ENCODE measurements at places on chromosomes 16 and 17.

GRCh38 chr17:79671085-79671694, 59.6 kb upstream of the ENPP7 start:
- no peak for DNase-seq

DNA sequence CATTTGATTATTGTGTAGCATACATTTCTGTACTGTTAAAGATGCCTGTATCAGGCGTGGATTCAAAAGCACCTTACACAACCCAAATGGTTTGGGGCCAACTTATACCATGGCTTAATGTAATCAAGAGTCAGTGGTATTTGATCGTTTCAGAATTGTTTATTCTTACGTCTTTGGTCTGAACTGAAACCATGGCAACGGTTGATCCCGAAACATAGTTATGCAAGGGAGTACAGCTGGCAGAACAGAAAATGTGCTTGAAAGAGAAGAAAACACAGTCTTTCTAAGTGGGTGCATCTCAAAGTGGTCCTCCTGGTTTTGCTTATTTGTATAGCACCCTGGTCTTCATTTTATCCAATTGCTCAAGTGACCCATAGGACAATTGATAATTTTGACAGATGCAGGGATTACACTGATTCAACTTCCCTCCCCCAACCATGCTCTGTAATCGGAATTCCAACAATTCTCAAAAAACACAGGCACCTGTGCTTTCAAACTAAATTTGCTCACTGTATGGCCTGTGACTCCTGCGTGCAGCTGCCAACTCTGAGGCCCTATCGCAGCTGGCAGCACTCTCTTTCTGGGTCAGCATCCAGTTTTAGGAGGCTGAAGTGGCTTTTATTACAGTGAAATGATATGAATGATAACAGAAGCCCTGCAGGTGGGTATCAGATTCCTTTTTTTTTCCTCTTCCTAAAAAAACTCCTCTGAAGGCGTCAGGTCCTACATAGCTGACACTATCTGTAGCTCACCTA, 77.0 kb upstream of the AXIN2 start:
- DNase-seq = no peak

GRCh38 chr17:61723183-61723582, 132.2 kb upstream of the NACA2 start:
- no peak for DNase-seq

- DNase-seq = no peak
Observed at GRCh38 chr16:82655072-82655714, 28.4 kb downstream of the CDH13 start.

DNA sequence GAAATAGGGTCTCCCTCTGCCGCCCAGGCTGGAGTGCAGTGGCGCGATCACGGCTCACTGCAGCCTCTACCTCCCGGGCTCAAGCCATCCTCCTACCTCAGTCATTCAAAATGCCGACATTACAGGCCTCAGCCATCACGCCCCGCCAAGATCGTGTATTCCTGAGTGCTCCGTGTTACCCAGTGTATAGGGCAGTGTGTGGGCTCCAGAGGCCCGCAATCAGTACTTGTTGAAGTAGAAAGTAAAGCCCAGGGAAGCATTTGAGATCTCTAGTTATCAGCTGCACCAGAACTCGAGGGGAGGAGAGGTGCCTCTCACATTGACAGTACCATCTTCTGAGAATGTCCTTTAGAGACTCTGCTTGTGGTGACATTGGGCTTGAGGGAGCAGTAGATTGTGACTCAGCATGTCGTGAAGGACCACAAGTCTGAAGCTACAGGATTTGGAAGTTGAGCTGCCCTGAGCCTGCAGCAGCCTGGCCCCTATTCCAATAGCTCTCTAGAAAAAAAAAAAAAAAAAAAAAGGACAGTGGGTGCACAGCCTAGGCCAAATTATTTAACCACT, 1.1 kb upstream of the PRPSAP1 start:
- DNase-seq = no peak

DNA sequence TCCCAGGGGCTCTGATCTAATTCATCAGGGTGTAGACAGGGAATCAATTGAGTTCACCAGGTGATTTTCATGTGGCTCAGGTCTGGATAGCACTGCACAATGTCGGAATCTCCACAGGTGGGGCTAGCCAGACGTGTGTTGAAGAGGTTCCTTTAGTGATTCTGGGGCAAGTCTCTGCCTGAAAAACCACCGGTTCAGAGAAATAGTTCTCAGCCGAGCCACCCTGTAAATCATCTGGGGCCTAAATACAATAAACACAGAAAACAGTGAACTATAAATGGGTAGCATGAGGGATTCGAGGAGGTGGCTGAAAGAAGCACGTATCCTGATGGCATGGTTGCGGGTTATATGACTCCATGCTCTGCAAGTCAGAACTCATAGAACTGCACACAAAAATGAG, 21.3 kb downstream of the ASPA start:
- DNase-seq = no peak

GRCh38 chr16:85680352-85680944, 8.3 kb downstream of the GINS2 start:
- DNase-seq = no peak

DNA sequence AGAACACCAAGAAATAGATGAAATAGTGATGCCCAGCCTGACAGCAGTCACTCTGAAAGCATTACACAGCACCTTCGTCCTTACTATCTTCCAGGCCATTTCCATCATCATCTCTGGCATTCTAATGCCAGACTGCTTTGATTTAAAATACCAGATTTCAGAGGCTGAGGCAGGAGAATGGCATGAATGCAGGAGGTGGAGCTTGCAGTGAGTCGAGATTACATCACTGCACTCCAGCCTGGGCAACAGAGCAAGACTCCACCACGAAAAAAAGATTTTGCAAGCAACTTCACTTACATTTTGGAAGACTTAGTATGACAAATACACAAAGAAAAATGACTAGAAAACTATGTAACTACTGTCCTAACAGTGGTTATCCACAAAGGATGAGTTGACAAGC, 244.0 kb downstream of the CPPED1 start:
- DNase-seq = no peak

DNA sequence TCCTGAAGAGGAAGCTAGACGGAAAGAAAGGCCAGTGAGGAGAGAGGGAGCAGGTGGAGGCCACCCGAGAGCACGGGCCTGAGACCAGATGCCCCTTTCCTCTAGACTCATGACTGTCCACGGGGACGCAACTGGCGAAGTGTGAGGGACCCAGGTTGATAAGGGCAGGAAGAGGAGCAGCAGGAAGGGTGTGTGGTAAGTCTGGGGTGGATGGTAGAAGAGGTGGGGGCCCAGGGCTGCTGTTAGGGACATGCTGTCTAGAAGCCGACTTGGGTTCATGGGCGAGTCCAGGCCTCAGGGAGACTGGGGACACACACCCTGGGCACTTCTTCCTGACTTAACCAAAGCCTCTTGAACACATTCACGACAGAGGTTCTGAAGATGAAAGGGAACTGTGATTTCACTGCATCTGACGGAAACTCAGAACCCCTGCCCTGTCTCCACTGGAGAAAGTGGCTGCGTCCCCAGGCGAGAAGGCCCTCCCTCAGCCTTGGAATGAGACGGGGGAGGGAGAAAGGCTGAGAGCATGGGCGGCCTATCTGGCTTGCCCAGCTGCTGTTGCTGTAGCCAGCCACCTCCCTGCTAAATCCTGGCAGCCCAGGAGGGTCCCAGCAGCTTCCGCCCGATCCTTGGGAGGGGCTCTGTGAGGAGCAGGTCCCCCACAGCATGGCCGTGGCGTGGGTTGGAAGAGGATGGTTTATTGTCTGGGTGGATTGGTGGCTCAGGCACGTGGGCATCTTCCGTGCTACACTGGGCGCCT, 6.0 kb downstream of the HIC1 start:
- no peak for DNase-seq

- no peak for DNase-seq
Observed at GRCh38 chr17:82901856-82902255, 62.0 kb upstream of the ZNF750 start.

GRCh38 chr16:78832100-78832499, 732.6 kb downstream of the WWOX start:
- no peak for DNase-seq

DNA sequence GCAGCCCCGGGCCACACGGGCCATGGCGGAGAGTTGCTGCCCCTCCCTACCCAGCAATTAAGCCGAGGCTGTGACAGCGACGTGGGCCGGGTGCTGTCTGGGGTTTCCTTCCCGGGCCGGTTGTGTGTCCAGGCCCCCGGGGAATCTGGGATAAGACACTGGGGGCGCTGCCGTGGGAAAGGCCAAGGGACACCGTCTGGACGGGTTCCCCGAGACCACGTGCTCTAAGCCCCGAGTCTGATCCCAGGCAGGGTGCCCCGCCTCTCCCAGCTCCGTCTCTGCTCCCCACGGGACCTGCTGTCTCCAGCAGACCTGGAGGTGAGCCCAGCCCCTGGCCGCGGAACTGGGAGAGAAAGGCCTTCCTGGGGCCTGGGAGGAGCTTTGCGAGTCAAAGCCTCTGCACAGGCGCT, 92.2 kb downstream of the IRX3 start:
- peak; percentile 83 for DNase-seq

DNA sequence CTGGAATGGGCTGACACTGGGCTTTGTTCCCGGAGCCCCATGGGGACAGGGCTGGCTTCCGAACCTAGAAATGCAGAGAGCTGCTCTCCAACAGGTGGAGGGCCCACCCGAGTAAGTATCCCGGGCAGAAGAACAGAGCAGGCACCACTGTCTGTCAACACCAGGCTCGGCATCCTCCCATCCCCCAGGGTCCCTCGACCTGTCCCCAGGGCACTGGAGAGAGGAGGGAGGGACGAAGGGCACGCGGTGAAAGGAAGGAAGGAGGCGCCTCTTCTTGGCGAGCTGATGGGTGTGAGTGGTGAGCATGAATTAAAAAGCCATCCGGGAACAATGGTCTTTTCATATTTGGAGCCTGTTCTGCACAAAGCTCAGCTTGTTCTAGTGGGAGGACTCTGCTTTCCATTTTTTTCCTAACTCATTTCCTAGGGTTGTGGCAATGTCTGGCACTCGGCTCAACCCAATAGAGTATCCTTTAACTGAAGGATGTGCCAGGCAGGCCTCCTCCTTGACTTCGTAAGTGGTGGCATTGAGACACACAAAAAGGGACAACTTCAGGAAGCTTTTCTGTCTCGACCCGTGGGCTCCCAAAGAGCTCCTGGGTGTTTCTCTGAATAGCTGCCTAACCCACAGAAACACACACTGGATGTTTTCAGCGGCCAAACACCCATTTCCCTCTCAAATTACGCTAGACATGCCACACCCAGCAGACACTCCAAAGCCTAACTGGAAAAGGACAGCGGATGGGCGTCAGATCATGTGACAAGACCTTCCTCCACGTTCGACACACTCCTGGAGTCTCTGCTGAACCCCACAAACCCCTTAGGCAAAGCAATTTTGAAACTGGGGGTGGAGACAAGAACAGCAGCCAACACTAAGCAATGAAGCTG, 47.7 kb downstream of the ZFHX3 start:
- peak; percentile 70 for DNase-seq

DNA sequence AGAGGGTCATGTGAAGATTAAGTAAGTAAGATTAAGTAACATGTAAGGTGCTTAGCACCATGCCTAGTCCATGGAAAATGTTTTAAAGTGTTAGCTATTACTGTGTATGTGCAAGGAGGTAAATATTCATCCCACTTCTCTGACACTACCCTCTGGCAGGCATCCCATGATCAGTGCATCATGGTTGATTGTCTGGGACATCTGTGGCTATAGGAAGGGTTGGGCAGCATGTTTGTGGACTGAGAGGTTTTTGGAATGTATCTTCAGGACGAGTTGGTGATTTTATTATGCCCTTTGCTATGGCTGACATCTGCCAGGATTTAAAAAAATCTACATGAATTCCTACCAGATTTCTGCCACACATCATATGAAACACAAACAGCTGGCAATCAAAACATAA, 6.5 kb upstream of the TAOK1 start:
- no peak for DNase-seq

DNA sequence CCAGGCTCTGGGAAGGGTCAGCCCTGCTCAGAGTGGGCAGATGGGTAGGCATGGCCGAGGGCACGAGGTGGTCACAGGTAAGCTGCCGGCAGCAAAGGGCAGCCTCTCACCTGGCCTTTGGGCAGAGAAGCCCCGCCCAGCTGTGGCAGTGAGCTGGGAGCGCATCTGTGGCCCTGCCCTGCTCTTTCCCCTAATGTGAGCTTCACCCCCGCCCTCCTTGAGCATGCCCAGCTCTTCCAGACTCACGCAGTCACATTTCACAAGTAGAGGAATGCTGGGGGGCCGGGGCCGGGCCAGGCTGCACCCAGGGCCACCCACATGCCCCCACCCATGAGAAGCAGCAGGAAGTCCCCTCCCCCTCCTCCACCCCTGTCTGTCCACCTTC, 40.7 kb upstream of the SLC38A10 start:
- DNase-seq = no peak

GRCh38 chr17:74759941-74760340, 11.5 kb downstream of the NHERF1 start:
- DNase-seq = no peak

GRCh38 chr16:11004351-11004750, 60.0 kb downstream of the CLEC16A start:
- DNase-seq = no peak

- DNase-seq = no peak
Observed at GRCh38 chr16:84039696-84040095, 2.9 kb downstream of the SLC38A8 start.

DNA sequence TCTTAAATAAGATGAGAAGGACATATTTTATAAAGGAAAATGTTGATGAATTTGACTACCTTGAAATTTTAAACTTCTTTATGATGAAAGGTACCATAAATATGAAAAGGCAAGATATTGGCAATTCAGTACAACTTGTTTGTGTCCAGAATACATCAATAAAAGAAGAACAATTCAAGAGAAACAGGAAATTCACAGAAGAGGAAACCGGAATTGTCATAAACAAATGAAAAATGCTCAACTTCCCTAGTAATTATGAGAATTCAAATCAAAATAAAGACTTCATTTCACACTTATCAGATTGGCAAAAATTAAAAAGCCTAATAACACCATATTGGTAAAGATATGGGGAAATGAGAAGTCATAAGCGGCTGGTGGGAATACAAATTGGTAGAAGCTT, 54.3 kb downstream of the WSB1 start:
- DNase-seq = no peak

DNA sequence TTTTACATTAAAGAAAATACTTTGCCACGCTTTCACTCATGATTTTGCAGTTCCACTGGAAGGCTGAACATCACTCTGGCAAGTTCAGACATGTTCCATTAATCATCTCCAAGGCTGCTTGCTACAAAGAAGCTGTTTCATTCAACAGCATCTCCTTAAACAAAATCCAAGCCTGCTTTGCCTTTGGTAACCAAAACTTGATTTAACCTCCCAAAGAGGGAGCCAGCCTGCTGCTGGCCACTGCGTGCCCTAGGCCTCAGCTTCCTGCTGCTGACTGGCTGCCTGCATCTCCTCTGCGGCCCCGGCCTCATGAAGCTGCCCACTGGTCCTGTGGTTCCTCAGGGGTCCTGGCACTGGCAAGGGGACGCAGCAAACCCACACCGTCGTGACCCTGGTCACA, 31.8 kb downstream of the ANKRD11 start:
- DNase-seq = no peak

- peak; percentile 57 for DNase-seq
Observed at GRCh38 chr17:79933863-79934652, 94.8 kb upstream of the CBX4 start.
